ENCODE measurements at places on chromosomes 13 and 19.

DNA sequence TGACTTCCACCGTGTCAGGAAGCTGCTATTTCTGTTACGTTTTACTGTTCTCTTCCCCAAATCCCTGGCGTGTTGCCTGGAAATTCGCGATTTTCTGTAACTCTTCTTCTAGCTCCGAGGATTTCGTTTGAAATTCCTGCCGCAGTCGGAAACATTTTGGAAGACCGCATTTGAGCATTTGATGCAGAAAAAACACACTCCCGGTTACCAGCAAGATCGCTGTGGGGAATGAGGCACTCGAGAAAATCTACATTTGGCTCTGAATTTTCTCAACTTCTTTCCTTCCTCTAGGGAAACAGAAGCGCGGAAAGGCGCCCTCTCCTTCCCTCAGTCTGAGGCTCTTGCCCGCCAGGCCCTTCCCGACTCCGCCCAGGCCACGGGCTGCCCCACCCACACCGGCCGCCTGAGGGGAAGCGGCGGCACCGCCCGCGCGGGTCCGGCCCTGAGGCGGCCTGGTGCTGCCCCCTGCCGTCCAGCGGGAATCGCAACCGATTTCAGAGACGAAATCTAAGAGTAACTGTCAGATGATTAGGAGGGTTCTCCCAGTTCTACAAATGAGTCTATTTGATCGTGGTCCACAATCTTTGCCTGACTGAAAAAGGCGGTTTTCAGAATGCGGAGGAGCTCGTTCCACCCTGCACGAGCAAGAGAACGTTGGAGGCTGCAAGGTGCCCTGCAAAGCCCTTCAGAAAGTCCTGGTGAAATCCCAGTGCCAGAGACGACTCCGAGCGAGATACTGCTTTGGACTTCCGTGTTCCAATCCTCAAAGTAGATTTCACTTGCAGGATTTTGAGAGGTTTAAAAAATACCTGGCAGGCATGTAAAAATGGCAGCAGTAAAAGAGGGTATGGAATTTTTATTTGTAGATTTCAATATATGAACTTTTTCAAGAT lies 18.4 kb upstream of the TUBGCP3 start:
- peak; percentile 85 for DNase-seq

GRCh38 chr13:49840266-49840665 lies 47.8 kb upstream of the KPNA3 start:
- DNase-seq = no peak

GRCh38 chr19:5358173-5358800 lies 17.7 kb upstream of the PTPRS start:
- peak; percentile 26 for DNase-seq

DNA sequence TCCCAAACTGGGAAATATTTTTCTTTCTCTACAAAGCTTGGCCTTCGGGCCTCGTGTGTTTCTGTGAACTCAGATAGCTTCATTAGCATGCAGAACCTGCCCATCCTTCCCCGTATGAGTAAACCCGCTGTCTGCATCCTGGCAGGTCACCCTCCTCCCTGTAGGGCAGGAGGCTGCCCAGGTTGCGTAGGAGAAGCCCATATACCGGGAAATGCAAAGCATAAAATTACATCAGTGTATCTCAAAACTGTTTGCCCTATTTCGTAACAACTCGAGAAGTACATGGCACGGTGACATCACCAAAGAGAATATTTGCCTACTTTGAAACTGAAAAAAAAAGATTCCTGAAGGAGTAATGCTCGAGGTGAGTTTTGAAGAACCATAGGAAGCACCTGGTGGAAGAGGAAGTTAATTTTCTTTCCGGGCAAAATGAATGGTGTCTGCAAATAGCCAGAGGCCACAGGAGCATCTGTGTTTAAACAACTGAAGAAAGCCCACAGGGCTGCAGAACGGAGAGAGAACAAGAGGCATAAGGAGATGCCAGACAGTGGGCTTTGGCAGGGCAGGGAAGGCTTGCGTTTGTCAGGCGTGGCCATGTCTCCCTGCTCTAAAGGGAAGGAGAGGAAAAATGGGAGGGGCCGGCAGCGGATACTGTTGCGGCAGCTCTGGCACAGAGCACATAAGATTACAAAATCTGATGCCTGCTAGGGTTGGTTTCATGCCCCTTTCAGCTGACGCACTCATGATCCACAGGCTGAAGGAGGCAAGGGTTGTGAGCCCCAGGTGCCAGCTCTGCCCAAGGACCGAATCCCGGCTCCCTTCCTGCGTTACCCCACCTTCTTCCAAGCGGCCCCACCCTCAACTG lies 81.4 kb downstream of the IRS2 start:
- no peak for DNase-seq

DNA sequence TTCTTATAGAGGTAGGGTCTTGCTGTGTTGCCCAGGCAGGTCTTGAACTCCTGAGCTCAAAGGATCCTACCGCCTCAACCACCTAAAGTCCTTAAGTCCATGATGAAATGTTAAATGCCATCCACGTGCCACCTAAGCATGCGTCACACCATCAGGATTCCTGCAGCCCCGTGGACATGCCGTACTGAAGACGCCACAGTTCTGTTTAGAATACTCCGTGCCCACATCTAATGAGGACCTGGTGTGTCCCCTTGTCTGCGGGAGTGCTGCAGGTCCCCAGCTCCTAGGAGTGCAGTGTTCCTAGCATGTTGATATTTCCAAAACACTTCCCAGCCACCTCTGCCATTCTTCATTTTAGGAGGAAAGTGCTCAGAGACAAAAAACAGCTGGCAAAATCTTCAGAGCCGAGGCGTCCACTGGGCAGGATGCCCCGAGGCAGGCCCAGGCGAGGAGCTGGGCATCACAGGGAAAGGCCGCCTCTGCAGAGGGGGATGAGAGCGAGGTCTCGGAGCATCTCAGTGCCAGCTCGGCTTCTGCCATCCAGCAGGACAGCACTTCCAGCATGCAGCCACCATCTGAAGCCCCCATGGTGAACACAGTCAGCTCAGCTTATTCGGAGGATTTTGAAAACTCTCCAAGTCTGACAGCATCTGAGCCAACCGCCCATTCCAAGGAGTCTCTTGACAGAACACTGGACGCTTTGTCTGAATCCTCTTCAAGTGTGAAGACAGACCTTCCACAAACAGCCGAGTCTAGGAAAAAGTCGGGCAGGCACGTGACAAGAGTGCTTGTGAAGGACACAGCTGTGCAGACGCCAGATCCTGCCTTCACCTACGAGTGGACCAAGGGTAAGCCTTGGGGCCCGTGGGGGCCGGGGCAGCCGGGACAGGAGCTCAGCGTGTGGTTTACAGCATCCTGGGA lies 13.2 kb downstream of the C19orf44 start:
- peak; percentile 90 for DNase-seq

GRCh38 chr13:112202966-112203365 lies 136.0 kb downstream of the SOX1 start:
- DNase-seq = no peak

GRCh38 chr13:37488726-37489125 lies 109.8 kb downstream of the POSTN start:
- DNase-seq = no peak

DNA sequence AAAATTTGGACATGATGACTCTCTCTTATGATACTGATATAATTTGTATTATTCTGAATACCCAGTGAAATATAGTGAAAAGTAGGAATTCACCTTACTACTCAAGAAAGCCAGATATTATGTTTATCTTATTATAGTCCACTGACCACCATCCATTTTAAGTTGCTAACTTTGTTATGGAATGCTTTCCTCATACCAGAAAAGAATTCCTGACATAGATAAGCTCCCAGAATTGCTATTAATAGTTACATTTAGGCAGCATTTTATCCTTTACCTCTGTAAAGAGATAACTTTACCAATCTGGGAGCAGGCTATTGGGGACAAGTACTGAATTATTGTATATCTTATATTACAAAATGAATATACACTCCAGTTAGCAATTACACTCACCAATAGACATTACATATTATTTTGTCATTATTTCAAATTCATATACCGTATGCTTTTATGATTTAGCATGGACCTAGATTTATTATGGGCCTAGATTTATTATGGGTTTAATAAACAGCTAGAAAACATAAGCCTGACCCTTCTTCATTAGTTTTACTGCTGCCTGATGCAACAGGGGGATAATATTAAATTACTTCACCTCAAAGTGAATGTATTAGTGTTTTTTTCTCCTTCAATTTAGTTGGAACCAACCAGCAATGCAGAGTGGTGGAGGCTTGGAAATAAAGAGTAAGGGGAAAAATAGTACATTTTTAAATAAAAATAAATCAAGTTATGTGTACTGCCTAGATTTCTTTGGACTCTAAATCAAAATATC lies 1886.1 kb downstream of the PCDH9 start:
- DNase-seq = no peak

- no peak for DNase-seq
These were observed 30.8 kb upstream of the USE1 start for GRCh38 chr19:17184371-17184841.

DNA sequence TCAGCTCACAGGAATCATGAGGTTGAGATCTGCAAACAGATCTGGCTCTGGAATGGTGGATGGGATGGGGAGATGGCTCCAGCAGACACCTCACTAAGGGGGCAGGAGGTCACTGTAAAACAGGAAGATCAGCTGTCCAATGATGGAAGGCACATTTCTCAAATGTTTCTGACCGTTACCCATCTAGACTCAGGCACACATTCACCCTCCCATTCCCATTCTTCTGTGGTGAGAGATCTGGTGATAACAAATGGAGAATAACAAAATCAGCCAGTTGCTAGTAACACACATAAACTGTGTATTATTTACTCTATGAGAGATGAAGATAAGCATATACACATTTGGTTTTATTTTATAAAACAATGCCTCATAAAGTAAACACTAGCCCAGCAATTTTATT lies 235.9 kb downstream of the TSHZ3 start:
- DNase-seq = no peak

- peak; percentile 43 for DNase-seq
These were observed 1.2 kb downstream of the KL start for GRCh38 chr13:33017323-33017929.

GRCh38 chr19:6312018-6312417 lies 21.4 kb downstream of the ACER1 start:
- peak; percentile 24 for DNase-seq

DNA sequence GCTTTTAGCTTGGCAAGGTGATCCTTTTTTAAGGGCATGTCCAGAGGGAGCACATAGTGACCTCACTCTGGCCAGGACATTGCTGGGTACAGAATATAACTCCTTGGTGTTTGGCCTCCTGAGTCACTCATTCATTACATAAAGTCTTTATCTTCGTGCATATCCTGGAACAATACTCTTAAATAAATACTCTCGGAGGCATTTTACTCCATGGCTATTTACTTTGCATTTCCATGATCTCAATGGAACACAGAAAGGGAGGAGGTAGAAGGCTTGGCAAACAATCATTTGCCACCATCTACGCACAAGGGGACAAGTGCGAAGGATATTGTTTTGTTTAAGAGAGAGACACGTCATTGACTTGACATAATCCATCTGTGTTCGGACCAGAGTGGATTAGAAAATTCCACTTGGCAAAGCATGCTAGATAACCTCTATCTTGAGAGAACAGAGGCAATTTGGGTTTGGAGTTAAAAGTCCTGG lies 210.0 kb downstream of the IRS2 start:
- no peak for DNase-seq

- no peak for DNase-seq
These were observed 670.5 kb upstream of the ARGLU1 start for GRCh38 chr13:107238262-107238981.

DNA sequence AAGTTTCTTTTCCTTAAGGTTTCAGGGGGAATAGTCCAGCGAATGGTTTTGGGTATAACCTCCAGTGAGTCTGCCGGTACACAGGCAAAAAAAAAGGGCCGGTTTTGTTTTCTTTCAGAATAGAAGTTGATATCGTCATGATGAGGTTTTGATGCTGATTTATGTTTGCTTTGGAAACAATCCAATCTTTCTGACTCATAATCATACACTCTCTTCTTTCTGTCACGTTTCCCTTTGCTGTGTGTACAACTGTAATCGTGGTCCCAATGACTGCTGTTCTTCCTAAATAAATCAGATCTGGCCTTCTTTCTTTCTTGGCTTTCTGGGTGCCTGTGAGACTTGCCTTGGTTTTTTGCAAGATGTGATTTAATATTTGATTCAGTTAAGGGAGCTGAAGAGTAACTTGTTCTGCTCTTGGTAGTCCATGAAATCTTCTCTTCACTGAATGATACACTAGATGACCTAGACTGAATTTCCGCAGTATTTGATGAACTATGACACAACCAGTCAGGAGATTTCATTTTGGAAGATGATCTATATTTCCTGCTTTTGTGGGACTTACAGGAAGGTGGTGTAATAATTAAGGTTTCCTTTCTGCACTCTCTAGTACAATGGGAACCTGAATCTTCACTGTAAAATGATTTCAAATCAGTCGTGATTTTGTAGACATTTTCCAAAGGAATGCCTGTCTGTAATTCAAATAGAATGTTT lies 34.9 kb upstream of the METTL21C start:
- DNase-seq = peak; percentile 67

DNA sequence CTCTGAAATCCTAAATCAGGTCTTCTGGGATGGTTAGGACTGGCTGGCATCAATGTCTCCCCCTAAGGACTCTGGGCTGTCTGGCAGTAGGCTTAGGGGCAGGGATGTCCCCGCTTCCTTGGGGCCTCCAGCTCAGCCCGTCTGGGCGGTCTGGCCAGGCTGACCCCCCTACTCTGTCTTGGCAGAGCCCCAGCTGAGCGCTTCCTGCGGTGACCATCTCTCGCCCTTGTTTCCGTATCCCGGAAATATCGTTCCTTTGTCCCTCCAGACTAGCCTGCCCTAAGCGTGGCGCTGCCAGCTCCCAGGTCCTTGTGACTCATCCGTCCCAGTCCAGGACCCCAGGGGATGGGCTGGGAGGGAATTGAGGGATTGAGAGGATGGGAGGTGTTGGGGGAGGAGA lies 11.3 kb downstream of the GTPBP3 start:
- peak; percentile 26 for DNase-seq

- no peak for DNase-seq
These were observed 27.9 kb upstream of the KLF2 start for GRCh38 chr19:16296713-16297112.

DNA sequence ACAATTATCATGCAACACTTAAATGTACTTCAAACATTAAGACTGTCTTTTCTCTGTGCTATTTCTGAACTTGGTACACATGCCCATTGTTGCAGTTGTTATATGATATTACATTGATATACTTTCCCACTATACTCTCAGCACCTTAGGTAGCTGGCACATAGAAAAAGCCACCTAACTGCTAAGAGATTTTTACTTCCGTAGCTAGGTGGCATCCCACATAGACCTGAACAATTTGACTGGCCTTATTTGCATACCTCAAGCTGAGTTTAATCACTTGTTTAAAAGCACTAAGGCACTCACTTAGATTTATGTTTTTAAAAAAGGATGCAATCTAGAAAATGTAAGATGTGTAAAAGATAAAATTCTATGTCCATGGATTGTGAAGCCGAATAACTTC lies 194.2 kb downstream of the POU4F1 start:
- no peak for DNase-seq

GRCh38 chr13:93430381-93430780 lies 203.8 kb downstream of the GPC6 start:
- DNase-seq = no peak

GRCh38 chr13:51501096-51501495 lies 48.3 kb upstream of the INTS6 start:
- no peak for DNase-seq

DNA sequence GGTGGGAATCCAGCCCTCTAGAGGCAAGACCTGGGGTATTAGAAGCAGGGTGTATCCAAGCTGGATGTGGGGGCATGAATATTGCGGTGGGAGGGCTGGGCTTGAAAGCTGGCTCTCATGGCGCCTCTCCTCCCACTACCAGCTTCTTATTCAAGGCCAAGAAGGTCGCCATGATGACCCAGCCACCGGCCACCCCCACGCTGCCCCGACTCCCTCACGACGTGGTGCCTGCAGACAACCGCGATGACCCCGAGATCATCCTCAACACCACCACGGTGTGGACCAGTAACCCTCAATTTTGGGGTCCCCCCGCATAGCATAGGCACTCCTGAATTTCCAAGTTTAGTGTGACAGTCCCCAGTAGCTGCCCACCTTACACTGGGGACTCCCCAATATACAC lies 41.7 kb downstream of the RYR1 start:
- no peak for DNase-seq
